ENCODE measurements at places on chromosomes 16 and 17. TPM values are rescaled to one million over a fixed set of nuclear protein-coding genes. Genes with fewer than 3 reads are reported as not detected.

DNA sequence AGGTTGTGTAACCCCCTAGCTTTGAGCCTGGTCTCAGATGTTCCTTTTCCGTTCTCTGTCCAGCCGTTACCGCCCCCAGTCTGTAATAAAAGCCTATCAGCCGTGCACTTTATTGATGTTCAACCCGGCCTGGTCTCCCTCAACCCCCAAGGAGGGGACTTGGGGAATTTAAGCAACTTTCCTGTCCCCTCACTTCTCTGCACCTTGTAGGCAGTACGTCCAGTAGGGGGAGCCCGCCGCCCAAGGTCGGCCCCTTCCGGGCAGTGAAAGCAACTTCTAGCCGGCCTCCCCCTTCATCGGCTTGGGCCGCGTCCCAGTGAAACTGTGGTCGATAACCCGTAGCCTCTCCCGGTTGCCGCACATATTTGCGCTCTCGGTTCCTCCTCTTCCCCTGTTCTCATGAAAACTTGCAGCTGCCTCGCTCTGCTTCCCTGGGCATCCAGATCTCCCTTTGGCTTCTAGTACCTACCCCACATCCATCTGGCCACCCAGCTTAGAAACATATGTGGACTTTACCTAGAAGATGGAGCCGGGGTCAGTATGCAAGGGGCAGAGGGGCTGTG is 7.9 kb downstream of the PNPO start:
- peak; percentile 31 for DNase-seq

GRCh38 chr16:82241469-82242052 is 71.5 kb upstream of the MPHOSPH6 start:
- DNase-seq = no peak

The KRTAP17-1 gene
- not detected for total RNA-seq

- DNase-seq = no peak
Observed at GRCh38 chr16:30340621-30341020, 14.5 kb downstream of the CD2BP2 start.

The CDR2L gene
- total RNA-seq = 10.2 TPM

GRCh38 chr16:70713342-70713741 is 27.5 kb upstream of the MTSS2 start:
- DNase-seq = no peak

- no peak for DNase-seq
Observed at GRCh38 chr16:86458149-86458777, 52.1 kb upstream of the FOXF1 start.

The CRHR1 gene
- not detected for total RNA-seq

The NGFR gene
- total RNA-seq = under 0.01 TPM

DNA sequence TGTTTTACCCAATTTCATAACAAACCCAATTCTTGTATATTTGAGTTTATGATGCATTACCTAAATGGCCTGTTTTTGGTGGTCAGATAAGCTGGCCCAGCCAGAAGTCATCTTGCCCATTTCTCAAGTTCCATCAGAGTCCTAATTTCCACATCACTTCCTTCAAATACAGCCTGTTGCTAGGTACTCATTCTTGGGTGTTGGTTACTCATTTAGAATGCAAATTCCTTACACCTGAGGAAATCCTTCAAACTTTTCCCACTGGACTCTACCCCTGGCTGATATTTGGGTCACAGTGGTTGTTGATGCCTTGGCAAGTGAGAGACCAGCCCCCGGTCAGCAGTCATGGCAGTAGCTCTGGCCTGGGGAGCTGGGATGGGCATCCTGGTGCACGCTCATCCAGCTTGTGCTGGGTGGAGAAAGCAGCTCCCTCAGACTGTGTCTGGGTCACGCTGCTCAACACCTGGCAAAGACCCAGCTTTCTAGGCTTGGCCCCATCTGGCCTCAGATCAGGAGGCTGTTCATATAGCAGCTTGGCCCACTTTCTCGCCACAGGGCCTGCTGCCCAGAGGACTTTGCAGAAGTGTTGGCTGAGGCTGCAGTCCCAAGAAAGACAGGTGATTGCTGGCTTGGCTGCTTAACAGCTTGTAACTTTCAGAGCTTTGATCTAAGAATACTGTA is 25.8 kb downstream of the WSB1 start:
- no peak for DNase-seq

GRCh38 chr17:42579794-42580551 is 2.4 kb upstream of the PSMC3IP start:
- DNase-seq = no peak

GRCh38 chr17:42698736-42699414 is 16.5 kb downstream of the CNTNAP1 start:
- no peak for DNase-seq

The MT1G gene
- not detected for total RNA-seq

The CORO1A gene
- 2.4 TPM for total RNA-seq

The SOX15 gene
- total RNA-seq = 0.13 TPM

The ITGA2B gene
- 0.51 TPM for total RNA-seq

GRCh38 chr16:12323007-12323758 is 346.6 kb downstream of the SNX29 start:
- DNase-seq = no peak

- DNase-seq = no peak
Observed at GRCh38 chr16:85857406-85857805, 41.6 kb upstream of the IRF8 start.

- no peak for DNase-seq
Observed at GRCh38 chr17:41390411-41390938, 6.9 kb downstream of the KRT31 start.

DNA sequence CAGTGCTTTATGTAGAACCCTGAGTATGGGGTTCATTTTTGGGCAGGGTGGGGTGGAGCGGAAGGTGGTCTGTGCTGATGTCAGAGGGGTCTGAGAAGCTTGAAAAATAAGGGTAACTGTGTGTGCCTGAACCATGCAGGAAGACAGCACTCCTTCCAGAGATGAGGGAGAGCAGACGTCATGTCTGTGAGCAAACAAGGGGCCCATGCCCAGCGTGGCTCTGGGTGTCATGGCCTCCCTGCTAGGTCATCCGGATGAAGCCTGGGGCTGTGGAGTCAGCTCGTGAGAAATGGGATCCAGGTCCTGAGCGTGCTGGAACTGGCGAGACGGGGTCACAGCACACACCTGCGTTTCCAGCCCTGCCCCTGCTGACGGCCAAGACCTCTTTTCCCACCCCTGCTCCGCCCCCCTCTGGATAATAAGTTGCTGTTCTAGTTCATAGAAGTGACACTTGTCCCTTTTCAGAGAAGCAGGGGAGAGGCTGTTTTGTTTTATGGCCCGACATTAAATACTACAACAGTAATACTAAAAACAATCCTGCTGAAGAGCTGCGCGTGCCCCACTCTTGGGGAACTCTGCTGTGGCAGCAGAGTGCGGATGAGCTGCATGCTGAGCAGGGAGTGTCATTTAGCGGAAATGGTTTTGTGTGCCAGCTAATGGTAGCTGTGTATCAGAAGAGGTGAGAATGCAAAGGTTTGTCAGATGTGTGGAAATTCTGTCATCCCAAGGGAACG is 92.6 kb downstream of the RPTOR start:
- DNase-seq = no peak

The ZNF750 gene
- total RNA-seq = under 0.01 TPM

The TUBG2 gene
- 2.7 TPM for total RNA-seq

The CIITA gene
- total RNA-seq = under 0.01 TPM

DNA sequence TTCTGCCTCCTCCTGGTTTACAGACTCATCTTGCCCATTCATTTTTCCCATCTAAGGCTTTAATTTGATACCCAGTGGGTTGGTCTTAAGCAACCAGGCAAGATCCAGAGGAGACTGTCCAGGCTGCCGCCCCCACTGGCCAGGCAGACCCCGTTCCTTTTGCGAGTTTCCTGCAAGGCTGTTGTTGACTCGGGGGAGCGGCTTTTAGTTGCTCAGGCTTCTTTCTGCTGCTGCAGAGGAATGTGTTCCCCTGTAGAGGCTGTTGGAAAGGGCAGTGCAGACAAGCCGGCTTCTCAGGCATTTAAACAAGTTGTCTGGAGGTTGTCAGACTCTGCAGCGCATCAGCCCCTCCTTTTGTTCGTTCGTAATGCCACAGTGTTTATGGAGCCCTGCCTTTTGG is 231.2 kb downstream of the PRKCA start:
- DNase-seq = no peak

DNA sequence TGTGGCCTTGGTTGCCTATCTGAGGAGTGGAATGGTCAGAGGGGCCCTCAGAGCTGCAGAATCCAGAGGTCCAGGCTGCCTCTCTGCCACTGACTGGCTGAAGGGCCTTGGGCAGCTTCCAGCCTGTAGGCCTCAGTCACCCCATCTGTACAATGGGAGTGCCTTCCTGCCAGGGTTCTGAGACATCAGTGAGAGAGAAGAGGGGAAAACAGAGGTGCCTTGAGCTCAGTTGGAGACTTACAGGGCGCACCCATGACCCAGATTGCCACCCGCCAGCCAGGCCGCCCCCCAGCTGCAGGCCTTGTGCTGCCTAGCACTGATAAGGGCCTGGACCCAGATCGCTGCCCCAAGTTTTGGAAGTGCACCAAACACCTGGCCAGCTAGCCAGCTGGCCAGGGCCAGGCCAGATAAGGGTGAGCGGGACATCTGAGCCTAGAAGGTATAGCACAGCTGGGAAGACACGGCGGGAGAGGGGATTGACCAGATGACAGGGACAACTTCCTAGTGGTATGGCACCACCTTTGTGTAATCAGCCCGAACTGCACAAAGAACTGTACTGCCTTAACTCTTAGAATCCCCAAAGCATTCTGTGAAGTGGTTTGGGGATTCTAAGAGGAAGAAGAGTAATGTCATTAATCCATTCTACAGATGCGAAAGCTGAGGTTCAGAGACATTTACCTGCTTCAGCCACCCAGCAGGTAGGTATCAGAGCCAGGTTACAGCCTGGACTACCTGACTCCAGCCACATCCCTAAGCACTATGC is 1.4 kb downstream of the SLC4A1 start:
- no peak for DNase-seq

The MEIOB gene
- total RNA-seq = not detected

DNA sequence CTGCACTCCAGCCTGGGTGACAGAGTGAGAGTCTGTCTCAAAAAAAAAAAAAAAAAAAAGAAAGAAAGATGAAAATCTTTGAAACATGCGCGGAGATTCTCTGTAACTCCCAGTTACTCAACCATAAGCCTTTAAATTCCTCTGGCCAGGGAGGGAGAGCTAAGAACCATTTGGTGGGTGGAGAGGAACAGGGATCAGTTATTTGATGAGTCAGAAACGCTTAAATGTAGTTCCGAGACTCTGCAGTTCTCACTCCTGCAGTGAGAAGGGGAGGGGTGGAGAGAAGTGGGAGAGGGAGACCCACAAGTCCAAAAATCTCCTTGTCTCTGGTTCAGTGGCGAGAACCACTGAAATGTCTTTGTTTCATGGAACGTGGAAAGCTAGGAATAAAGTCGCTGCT is 266.7 kb downstream of the SOX9 start:
- no peak for DNase-seq

- DNase-seq = no peak
Observed at GRCh38 chr16:9597967-9598730, 506.7 kb downstream of the HAPSTR1 start.

GRCh38 chr17:61556224-61557188 is 34.5 kb downstream of the NACA2 start:
- no peak for DNase-seq

GRCh38 chr17:78705071-78705470 is 77.0 kb downstream of the CYTH1 start:
- no peak for DNase-seq

The CES3 gene
- total RNA-seq = not detected

The GP2 gene
- not detected for total RNA-seq

- DNase-seq = peak; percentile 72
Observed at GRCh38 chr16:67481561-67482232, 740 bp upstream of the ATP6V0D1 start.

DNA sequence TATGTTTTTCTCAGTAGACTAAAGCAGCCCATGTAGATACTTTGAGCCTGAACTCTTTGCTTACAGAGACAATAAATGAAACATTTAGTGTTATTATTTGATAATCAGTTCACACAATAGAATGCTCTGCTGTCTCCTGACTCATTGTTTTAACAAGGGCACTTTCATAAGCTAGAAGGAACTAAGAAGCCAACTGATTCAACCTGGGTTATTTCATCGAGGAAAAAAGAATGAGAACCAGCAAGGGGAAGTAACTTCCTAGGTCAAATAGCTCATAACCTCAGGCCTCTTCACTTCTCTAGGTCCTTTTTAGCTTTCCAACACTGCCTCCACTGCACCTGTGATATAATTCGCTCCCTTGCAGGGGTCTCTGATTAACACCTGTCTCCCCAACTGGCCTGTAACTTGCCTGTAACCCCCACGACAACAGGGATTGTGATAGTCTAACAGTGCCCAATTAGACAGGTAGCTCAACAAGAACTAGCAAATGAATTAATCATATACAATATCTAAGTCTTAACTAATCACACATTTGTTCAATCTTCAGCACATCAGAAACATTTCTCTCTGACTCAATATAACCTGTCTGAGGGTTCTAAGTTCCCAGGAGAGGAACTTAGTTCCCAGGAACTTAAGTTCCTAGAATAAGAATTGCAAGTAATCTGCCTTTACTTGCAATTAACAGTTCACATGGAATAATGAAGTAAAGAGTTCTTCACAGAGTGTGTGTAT is 34.8 kb downstream of the RFFL start:
- peak; percentile 73 for DNase-seq

The GAS2L2 gene
- total RNA-seq = under 0.01 TPM

GRCh38 chr16:11596572-11597226 is 10.0 kb upstream of the LITAF start:
- no peak for DNase-seq

The MT1X gene
- 7.0 TPM for total RNA-seq

The CPNE7 gene
- 0.25 TPM for total RNA-seq

- no peak for DNase-seq
Observed at GRCh38 chr17:68657166-68657565, 56.0 kb upstream of the FAM20A start.

The CX3CL1 gene
- total RNA-seq = 4.0 TPM

- DNase-seq = no peak
Observed at GRCh38 chr17:37064206-37064605, 115.5 kb downstream of the AATF start.

- no peak for DNase-seq
Observed at GRCh38 chr16:56623637-56624036, 1.9 kb upstream of the MT1E start.

- no peak for DNase-seq
Observed at GRCh38 chr17:50136096-50136687, 6.2 kb upstream of the SAMD14 start.

The B3GNT9 gene
- total RNA-seq = 2.4 TPM

- DNase-seq = peak; percentile 44
Observed at GRCh38 chr16:30485818-30486436, 13.4 kb downstream of the ITGAL start.

The FOXF1 gene
- total RNA-seq = 0.26 TPM

GRCh38 chr17:14510136-14510535 is 209.3 kb downstream of the HS3ST3B1 start:
- DNase-seq = no peak
